Endothelial cell (in vitro differentiated cells): ENCODE measurements at places on chromosomes 3 and 15. TPM values are rescaled to one million over a fixed set of nuclear protein-coding genes. Genes with fewer than 3 reads are reported as not detected.

NR2E3 gene
- not detected for total RNA-seq

DNA sequence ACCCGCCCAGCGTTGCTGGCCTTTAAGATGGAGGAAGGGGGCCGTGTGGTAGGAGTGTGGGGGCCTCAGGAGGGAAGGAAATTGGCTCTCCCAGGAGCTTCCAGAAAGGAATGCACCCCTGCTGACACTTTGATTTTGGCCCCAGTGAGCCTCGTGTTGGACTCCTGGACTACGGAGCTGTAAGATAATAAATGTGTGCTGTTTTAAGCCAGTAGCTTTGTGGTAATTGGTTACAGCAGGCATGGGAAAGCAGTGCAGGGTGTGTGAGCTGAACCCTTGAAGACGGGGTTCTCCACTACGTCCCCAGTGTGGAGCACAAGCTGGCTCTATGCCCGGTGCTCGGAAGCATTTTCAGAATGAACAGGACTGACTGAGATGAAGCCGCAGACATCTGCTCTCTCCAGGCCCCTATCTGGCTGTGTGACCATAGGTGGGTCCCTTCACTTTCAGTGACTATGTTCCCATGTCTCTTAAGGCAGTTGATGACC lies 22.9 kb upstream of the CGNL1 start:
- DNase-seq: no peak

DNA sequence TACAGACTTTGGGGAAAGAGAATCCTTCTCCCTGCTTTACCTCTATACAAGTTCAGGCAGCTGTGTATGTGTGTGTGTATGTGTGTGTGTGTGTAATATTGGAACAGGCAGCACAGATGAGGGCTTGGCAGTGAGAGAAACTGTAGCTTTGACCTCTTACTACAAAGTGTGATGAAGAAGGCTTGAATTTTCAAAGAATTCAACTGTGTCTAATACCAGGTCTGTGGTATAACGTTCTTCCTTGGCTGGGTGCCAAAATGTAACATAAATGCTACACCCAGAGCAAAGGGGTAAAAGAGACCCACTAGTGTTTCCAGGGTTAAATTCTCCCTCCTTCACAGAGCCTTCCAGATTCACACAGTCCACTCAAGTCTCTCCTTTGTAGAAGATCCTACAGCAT lies 51.1 kb downstream of the CHST2 start:
- DNase-seq: no peak

DNA sequence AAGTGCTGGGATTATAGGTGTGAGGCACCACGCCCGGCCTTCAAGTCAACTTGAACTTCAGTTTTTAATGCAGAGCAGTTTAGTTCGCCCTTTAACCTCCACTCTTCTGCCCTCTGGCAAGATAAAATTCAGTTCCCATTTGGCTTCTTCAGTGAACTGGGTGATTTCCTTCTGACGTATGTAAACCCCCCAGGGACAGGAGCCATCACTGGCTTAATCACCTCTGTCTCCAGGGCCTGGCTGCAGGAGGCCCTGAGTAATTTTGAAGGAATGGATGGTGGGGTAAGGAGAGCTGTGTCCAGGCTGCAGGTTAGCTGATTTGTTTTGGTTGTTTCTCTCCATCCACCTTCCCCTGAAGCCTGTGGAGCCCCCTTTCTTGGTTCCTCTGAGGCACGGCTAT lies 11.9 kb downstream of the MCM2 start:
- DNase-seq: no peak

DNA sequence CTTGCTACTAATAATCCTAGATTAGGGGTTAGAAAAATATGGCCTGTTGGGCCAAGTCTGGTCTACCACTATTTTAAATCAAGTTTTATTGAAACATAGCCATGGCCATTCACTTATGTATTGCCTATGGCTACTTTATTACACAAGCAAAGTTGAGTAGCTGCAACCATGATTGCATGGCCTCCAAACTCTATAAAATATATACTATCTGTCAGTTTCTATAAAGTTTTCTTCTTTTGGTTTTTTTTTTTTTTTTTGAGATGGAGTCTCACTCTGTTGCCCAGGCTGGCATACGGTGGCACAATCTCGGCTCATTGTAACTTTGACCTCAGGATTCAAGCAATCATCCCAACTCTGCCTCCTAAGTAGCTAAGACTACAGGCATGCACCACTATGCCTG lies 60.4 kb downstream of the INO80 start:
- DNase-seq: no peak

DNA sequence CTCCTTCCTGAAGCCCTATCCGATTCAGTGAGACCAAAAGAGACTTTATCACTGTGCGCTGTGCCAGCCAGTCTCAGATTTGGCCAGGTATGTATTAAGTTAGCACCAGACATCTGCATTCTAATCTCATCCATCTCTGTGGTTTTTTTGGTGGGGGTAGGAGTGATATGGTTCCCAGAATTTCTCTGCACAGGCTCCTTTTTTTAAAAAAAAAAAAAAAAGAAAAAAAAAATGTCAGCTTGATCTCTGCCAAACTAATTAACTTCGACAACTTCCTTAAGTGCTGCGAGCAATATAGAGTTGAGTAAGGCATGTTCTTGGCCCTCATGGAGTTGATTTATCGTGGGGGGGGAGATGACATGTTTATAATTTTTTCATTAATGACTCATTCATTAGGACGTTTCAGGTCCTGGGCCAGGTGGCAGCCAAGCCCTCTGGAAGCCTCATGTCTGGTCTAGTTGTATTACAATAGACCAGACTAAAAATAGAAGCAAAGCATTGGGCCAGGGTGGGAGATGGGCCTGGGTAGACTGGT lies 12.9 kb downstream of the SLCO3A1 start:
- no peak for DNase-seq

DNA sequence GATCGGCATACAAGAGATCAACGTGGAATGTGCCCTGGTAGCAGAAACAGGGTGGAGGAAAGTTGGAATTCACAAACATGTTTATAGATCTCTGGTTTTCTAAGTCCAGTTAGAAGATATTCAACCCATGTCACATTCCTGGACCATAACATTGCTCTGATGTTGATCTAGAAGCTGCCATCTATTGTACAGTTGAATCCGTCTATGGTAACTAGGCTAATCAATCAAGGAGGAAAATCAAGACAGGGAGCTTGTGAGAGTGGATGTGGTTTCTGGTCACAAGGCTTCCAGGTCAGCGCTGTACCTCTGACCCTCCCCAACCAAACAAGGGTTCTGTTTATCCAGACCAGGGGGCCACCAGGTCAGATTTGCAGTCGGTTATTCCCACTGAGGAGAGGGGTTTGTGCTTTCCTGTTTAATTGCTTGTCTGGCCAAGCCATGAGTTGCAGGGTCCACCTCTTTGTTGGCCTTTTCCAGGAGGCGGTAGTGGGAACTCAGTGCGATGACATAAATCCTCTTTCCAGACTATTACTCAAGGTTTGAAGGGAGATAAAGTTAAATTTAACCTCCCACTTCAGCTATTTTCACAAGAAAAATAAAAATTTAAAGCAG lies 130.3 kb downstream of the SLCO3A1 start:
- no peak for DNase-seq

GRCh38 chr3:98778383-98778782 lies 15.2 kb downstream of the ST3GAL6 start:
- no peak for DNase-seq

- DNase-seq: no peak
Measured at GRCh38 chr3:185558395-185558794, 6.0 kb upstream of the LIPH start.

DNA sequence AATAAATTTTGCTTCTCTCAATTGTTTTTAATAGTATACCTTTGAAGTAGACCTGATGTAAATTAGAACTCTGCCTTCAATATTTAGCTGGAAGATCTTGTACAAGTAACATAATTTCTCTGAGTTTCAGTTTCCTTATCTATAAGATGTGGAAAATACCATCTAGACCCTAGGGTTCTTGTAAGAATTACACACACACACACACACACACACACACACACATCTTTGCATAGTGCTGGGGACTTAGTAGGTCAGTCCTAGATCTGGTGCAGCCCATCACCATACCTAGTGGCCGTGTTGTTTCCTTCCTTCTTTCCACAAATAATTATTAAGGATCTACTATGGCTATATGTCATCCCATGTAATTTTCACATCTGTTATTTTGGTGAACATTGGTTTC lies 11.0 kb downstream of the TRAT1 start:
- DNase-seq: no peak

DNA sequence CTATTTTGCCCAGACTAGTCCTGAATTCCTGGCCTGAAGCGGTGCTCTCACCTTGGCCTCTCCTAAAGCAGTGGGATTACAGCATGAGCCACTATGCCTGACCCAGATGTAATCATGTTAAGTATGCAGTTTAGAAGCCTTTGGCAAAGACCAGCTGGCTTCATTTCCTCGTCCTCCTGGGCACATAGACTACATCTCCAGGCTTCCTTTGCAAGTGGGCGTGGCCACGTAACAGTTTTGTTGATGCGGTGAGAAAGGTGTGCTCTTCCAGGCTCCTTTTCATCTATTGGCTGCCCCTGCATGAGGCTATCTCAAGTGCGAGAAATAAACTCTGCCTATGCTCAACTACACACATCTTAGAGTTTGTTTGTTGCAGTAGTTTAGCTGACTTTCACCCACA lies 13.0 kb downstream of the SV2B start:
- DNase-seq: no peak

GRCh38 chr3:132726341-132726823 lies 4.2 kb upstream of the NPHP3 start:
- no peak for DNase-seq

GRCh38 chr3:76760336-76760735 lies 279.6 kb upstream of the ROBO2 start:
- no peak for DNase-seq

GRCh38 chr3:171895900-171896299 lies 52.8 kb downstream of the TMEM212 start:
- no peak for DNase-seq
